ENCODE measurements at places on chromosomes 2 and 18.
A peak's percentile ranks its signal among the peaks of the same experiment; 100 is the strongest.

DNA sequence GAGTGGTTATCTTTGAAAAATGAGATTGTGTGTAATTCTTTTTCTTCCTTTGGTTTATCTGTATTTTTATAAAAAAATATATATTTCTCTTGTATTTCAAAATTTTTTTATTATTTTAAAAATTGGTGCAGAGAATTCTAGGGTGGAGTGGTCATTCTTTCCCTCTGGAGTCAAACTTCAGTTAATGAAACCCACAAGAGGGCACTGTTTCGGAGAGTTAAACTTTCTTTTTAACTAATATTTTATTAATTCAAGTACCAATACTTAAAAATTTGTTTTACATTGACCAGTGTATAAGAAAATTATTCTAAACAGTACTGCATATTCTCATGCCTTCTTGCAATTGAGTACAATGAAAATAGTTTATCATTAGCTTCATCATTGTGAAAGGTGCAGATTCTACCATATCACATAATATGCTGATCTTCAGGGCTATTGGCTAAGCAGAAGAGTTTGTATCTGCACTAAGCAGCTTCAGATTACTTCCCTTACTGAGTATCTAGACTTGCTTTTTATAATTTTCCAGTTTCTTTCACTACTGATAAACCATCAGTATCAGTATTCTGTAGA lies 50.1 kb downstream of the HS1BP3 start:
- no peak for DNase-seq

DNA sequence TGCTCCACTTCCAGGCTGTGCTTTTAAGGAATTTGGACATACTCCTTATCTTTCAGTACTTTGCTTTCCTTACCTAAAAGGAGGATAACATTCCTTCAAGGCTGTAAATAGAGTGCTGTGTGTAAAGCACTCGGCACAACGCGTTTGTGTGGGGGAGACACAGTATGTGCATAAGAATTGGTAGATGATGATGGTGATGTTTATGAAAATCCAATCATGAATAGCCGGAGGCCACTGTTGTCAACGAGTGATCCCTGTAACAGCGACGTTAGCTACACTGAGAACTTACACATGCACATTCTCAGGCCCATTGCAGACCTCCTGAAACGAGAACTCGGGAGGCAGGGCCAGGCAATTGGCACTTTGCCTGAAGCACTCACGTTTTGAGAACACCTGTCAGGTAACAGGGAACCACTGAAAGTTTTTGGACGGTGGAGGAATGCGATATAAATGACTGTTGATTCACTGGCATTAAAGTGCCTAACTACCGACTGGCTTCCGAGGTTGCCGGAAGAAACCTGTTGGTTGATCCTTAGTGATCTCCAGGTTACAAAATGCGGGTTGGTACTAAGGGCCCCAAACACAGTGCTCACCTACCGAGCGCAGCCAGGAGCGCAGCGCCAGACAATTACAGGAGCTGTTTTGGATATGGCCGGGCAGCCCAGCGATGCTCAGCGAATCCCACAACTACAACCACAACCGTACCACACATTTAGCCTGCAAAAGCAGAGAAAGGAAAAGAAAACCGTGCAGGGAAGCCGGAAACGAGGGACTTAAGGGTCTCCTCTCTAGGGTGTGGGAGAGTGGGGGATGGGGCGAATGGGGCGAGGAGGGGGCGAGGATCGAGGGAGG lies 1.0 kb upstream of the MAP4K4 start:
- no peak for DNase-seq

- DNase-seq: no peak
Measured at GRCh38 chr2:233223059-233223894, 28.2 kb upstream of the ATG16L1 start.

DNA sequence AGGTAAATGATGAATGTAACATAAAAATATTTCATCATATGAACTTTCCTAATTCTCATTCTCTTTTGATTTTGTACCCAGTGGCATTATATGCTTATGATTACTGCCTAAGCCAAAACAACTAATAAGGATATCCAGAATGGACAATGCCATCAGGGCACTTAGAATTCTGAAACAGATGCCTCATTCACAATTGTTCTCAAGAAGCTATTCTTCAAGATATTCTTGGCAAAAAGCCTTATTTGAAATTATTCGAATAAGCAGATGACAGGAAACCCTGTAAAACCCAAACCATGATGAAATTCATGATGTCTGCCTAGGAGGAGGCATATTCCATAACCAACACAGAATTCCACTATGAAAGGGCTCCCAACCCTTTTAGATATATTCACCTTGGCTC lies 353.2 kb upstream of the TRIB2 start:
- no peak for DNase-seq

GRCh38 chr2:156476850-156477206 lies 40.6 kb downstream of the GPD2 start:
- peak; percentile 66 for DNase-seq

DNA sequence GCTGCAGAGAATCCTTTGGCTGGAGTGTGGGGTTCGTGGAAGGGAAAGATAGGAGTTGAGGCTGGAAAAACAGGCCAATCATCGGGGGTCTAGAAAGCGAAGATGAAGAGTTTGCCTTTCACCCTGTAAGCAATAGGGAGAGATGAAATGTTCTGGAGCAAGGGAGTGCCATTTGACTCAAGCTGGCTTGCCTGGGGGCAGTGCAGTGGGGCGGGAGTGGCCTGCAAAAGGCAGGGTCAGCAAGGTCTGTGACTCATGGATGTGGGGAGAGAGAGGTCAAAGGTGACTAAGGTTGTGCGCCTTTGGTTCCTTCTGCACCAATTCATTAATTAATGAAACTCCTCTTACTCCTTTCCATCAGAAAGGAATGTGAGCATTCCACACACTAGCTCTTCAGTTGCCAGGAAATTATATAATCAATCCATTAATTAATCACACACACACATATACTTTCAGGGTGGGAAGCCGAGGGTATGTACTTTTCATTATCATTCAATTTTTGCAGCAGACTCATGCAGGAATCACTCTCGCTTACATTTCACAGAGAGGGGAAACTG lies 227.6 kb downstream of the MYCN start:
- no peak for DNase-seq

DNA sequence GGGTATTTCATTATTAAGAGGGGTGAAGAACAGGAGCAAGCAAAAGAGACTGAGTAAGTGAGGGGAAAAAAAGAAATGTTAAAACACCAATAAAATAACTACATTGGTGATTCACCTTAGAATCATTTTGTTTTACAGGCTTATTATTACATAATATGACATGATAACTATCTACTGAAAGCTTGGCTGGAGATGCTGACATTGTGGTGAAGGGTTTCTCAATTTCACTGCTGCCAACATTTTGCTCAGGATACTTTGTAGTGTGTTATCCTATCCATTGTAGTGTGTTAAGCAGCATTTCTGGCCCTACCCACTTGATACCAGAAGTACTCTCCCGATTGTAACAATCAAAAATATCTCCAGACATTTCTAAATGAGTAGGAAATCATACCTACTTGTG lies 1564.6 kb upstream of the NXPH2 start:
- DNase-seq: no peak

DNA sequence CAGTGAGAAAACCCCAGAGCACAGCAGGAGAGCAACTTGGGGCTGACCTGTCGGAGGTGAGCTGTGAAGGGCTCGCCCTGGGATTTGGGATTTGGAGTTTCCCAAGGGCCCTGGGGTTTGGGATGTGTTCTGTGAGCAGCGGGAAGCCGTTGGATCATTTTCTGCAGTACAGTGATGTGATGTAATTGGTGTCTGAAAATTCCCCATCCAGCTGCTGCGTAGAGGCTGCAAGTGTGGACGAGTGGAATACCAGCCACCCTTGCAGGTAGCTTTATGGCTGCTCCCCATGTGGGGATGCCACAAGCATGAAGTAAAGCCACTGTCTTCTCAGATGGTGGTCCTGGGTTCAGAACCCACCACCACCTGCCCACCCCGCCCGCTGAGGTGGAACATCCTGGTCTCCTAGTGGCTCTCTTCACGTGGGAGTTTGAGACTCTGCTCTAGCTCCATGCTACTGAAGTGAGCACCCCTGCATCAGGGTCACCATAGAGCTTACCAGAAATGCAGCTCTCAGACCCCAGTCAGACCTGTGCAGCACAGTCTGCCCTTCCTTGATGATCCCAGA lies 15.0 kb downstream of the IMPA2 start:
- no peak for DNase-seq

- DNase-seq: peak; percentile 76
Measured at GRCh38 chr2:33321236-33321771, 155.1 kb upstream of the RASGRP3 start.

DNA sequence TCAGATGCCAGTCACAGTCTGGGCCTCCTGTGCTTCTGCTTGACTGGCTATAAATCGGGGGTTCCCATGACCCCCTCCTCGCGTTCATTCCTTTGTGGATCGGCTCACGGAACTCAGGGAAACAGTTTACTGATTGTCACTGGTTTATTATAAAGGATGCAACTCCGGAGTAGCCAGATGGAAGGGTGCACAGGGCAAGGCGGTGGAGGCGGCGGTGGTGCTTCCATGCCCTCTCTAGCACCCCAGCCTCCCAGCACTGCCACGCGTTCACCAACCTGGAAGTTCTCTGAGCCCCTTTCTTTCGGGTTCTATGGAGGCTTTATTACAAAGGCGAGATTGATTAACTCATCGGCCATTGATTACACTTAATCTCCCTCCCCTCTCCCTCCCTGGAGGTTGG lies 15.6 kb downstream of the LPIN1 start:
- DNase-seq: no peak
